ENCODE measurements at places on chromosomes 3 and 15.

GRCh38 chr3:63295806-63296205 lies 17.7 kb downstream of the SYNPR start:
- DNase-seq, result no peak

GRCh38 chr15:61653110-61653509 lies 407.1 kb downstream of the VPS13C start:
- no peak for DNase-seq

DNA sequence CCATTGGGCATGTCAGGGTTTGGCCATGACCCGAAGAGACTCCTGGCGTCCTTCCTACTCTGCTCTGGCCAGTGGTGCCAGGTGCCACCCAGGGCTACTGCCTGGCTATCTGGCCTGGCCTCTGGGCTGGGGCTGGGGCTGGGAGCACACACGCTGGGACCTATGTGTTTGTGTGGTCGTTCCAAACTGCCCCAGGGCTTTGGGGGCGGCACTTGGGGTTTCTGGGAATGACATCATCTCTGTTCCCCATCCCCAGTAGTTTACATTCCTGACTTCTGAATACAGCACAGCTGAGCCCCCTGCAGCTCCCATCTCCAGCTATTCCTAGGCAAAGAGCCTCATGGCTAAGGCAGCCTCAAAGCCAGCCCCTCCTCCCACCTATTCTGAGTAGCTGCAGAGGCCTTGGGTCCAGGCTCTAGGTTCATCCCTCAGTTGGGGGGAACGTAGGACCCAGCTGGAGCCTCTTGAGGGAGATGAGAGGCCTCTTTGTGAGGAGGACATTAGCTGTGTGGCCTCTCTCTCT lies 24.3 kb downstream of the PLEKHO2 start:
- DNase-seq, result no peak

- DNase-seq, result no peak
Measured at GRCh38 chr3:76490064-76490463, 549.8 kb upstream of the ROBO2 start.

- DNase-seq, result no peak
Measured at GRCh38 chr3:111998636-111999483, at the start of gene TAGLN3. TSS of gene TAGLN3 (plus strand) at chr3:111998922. CDS start at chr3:111999423, 501 bp downstream.

DNA sequence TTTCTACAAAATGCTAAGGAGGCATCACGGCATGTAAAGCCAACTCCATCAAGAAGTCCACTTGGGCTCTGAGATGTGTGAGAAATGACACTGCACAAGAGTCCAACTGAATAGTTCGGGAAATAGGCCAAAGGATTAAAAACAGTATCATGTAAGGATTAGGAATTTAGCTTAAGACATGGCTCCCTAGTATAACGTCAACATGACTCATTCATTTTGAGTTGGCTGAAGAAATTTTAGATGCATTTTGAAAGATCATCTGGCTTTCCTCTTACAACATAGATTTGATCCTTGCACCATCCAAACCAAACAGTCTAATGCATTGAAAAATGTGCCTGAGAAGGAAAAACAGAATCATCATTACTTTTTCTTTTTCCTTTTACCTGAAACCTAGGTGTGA lies 109.3 kb upstream of the MME start:
- no peak for DNase-seq

DNA sequence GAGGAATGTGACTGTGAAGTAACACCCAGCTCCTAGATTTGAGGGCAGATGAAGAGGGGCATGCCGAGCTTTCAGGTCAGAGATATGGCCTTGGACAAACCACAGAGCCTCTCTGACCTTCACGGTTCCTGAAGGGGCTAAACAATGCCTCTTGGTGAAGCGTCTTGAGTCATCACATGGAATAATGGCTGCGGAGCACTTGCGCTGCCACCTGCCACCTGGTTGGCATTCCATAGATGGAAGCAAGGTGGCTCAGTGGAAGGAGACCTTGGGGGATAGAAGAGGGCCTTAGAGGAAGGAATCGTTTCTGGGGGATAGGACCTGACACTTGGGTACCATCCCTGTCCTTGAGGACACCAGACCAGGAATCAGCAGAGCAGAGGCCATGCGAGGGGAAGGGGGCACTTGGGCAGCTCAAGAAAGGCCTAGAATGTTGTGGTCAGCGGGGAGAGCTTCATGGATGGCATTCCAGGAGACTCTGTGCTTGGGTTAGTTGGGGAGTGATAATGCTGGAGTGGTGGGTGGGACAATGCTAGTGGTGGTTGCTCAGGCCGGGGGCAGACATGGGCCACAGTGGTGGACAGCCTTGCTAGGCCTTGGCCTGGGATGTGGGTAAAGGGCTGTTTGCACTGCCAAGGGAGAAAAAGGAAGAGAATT lies 12.6 kb downstream of the MRAS start:
- DNase-seq, result no peak

- DNase-seq, result no peak
Measured at GRCh38 chr15:100311833-100312476, 29.8 kb downstream of the ADAMTS17 start.

- DNase-seq, result no peak
Measured at GRCh38 chr15:67341539-67341938, 87.0 kb downstream of the IQCH start.

DNA sequence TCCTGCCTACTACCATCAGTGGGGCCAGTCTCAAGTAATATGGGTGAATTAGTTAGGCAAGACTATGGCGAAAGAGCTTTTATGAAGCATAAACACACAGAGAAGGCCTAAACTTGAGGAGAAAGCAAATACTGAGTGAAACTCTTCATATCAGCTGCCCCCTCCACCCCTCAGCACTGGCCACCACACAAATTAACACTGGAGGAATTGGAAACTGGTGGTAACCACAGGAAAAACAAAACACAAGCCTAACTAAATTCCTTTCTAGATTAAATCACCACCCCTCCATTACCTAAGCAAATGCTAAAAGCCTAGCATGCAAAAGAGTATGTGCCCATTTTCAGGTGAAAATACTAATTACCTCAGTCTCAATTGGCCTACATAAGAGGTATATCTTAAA lies 774.7 kb upstream of the NECTIN3 start:
- no peak for DNase-seq

DNA sequence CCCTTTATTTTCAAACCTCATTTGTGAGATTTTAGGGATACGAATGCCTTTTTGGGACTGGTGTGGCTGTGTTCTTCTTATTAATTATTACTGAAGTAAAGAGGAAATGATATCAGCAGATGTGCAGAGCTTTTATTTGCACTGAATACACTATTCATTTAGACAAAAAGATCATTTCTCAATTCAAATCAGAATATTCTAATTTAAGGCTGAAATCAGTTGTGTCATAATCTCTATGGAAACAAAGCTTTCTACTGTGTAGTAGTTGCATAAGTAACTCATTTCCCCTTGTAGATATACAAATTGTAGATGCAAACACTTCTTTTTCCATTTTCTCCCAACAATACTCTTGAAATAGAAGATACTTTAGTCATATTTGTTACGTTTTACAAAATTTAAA lies 56.0 kb downstream of the PDE8A start:
- no peak for DNase-seq

DNA sequence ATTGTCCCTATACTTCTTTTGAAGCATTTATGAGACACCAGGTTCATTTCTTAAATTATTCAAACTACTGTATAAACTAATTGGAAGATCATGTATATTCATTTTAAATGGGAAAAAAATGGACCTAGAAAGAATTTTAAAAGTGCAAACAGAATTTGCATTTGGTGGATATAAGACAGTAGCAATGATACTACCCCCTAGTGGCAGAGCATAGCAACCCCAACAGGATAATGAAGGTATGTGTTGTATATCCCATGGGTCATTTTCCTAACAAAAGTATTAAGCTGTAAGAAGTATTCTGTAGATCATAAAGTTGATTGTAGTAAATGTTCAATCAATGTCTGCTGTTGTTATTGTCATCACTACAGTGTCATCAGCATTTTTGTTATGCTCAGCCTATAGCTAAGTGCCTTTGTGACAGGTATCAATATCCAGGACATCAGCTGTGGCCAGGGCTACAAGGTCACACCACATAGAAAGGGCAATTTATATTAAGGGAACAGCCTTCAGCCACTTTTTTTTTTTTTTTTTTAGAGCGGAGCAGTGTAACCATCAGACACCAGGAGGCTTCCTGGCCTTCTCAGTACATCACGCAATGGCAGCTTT lies 175.8 kb downstream of the FOXB1 start:
- DNase-seq, result no peak

DNA sequence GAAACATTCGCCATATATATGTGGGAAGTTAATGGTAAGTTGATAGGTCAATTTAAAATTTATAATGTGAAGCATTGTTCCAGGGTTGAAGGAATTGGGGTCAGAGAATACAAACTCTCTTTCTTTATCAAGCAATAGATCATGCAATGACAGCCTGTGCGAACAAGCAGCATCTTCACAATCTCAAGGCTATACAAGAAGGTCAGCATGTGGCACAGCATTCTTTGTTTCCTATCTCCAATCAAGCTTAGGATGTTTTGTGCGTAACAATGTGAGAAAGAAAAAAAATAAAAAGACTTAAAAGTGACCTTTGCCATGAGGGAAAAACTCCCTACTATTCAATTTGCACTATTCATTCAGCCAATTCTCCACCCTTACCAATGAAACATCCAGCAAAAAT lies 288.1 kb upstream of the NECTIN3 start:
- DNase-seq, result no peak

- DNase-seq, result no peak
Measured at GRCh38 chr3:70519913-70520659, 207.6 kb upstream of the MDFIC2 start.

- DNase-seq, result no peak
Measured at GRCh38 chr3:3538451-3538850, 260.8 kb upstream of the LRRN1 start.

- no peak for DNase-seq
Measured at GRCh38 chr3:32991781-32992180, 40.3 kb downstream of the CCR4 start.

DNA sequence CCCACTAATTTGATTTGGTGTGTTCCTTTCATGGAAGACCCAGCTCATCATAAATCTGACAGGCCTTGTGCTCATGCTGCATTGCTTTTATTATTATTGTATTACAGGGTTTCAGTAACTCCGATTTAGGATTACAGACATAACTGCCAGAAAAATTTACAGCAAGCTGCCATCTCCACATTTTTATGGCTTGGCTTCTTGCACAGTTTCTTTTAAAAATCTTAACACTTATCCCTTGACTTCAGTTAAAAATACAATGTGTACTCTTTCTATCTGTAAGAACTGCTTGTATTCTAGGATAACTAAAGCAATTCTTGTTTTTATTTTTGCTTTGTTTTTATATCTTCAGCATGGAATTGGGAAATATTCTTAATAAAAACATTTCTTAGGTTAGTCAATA lies 612.2 kb downstream of the DIPK2A start:
- DNase-seq, result no peak

DNA sequence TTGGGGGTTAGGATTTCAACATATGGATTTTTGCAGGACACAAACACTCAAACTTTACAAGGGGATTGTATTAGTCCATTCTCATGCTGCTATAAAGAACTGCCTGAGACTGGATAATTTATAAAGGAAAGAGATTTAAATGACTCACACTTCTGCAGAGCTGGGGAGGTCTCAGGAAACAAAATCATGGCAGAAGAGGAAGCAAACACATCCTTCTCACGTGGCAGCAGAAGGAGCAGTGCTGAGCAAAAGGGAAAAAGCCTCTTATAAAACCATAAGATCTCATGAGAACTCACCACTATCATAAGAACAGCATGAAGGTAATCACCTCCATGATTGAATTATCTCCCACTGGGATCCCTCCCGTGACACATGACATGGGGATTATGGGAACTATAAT lies 1183.1 kb downstream of the ZPLD1 start:
- DNase-seq, result no peak

GRCh38 chr3:14096742-14097141 lies 27.9 kb downstream of the CHCHD4 start:
- no peak for DNase-seq

DNA sequence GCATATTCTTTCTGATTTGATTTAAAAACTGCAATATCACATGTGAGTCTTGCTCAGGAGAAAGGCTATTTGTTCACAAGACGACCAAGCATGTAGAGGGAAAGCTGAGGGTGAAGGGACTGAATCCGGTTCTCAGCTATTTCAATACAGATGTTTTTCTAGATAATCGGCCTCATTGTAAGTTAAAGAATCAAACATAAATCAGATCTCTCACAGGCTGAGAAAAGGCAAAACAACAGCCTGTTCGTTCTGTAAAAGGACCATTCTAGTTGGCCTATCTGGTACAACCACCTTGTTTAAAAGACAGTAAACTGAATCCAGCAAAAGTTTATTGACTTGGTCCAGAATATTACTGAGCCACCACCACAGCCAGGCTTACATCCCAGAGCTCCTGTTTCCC lies 1045.7 kb upstream of the CFAP20DC start:
- DNase-seq, result no peak

DNA sequence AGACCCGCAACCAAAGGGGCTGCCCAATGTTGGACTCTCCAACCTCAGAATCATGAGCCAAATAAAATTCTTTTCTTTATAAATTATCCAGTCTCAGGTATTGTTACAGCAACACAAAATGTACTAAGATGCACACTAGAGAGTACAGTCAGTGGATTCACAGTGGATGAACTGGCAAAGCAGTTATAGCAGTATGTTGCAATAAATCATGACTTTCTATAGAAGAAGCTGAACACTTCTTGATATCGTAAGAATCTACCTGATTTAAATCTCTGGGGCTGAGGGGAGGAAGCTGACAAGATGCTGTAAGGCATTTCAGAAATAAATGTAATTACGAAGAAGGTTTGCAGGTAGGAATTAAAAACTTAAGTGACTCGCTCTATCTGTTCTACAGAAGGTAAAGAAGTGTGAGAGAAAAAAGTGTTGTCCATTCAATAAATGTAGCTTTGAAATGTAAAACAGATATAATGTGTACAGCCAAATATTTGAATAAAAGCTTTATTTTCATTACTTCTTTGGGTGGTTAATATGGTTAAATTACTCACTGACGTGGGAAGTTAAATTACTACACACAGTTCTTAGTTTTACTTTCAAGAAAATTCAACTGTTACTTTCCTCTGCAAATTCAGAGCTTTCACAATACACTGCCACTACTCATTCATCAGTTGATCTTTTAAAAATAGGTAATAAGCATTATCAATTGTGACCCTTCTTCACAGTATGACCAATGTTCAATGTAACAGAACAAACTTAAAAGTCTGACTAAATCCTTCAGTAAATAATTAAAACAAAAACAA lies 439.1 kb downstream of the SHQ1 start:
- DNase-seq, result no peak

DNA sequence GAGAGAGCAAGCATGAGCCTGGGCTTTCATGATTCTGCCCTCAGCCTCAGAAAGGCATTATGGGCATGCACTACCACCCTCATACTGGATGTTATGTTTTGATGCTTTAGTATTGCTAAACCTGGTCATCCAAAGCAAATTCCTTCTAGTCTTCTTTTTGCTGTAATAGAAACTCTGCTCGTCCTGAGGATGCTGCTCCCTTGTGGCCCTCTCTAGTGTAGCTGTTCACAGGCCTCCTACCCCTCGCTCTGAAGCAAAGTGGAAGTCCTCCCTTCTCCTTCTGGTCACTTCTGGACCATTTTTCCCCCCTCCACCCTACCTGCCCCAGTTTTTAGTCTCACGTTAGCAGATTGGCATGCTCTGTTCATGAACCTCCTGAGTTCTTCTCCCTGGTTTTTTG lies 22.9 kb upstream of the CCNL1 start:
- DNase-seq, result no peak

Data from stimulated activated CD8-positive, alpha-beta memory T cell treated with anti-CD3 and anti-CD28 coated beads, Interleukin-7, amount 100 ng/mL, for 1 hour (primary cell).